ENCODE measurements at places on chromosomes 7 and 10. TPM values are rescaled to one million over a fixed set of nuclear protein-coding genes. Genes with fewer than 3 reads are reported as not detected.

Gene GSAP
- total RNA-seq = 14.9 TPM

Gene IDI2
- total RNA-seq = not detected

Gene DPP6
- 2.4 TPM for total RNA-seq

DNA sequence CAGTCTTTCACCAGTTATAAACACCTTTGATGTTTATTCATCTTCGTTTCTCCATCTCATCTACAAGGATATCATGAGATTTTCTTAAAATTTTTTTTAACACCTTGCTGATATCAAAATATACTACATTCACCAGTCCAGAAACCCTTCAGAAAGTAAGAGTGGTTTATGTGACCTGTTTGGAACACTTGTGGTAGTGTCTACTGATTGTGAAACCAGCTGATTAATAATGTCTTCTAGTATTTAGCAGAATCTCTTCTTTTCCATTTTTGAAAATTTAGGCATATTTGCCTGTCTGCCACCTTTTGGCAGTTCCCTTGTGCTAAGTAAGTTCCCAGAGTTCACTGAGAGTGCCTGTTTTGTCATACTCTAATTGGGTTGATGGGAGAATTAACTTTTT lies 18.5 kb downstream of the DLD start:
- no peak for DNase-seq

DNA sequence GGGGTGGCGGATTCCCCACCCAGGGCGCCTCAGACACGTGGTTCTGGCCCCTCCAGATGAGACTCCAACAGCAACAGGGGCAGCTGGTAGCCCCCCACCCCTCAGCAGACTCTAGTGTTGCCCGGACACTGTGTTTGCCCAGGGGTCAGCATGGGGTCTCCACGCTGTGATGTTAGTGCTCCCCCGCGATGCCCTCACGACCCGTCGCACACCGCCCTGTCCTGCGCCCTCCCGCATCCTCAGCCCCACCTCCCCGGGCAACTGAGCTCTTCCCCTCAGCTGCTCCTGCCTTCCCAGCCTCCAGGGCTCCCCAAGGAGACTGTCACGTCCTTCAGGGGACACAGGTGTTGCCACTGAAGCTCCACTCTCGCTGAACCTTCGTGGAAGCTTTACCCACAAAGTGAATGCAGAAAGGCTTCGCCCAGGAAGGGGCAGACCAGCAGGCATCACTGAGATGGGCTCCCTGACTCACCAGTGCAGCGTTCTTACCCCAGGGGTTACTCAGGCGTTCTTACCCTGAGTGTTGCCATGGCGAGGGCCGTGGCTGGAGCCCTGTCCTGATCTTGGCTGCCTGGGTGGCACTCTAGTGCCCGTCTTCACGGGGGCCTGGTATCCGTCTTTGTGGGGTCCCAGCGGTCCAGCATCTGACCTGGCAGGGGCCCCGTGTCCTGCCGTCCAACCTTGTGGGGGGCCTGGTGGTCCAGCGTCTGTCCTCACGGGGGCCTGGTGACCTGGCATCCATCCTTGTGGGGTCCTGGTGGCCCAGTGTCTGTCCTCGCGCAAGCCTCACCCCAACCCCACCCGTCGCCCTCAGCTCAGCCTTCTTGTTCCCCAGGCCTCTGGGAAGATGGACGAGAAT lies 14.6 kb downstream of the DPYSL4 start:
- no peak for DNase-seq

DNA sequence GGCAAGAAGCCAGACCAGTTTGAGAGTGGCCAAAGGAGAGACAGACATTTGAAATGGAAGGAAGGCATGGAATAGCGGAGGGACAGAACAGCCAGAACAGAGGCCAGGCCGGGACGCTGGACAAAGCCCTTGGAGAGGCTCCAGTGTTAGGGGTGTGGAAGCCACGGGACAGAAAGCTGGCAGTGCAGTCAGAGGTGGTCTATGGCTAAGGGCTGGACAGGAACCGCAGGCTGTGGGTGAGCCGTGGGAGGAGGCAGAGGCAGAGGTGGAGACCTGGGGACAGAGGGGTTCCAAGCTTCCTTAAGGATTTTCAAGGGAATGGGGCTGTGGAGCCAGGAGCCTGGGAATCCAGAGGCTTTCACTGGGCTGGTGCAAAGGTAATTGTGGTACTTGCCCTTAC lies 301.1 kb downstream of the GFRA1 start:
- DNase-seq = no peak

GRCh38 chr10:15333909-15334649 lies 37.0 kb downstream of the FAM171A1 start:
- no peak for DNase-seq

- no peak for DNase-seq
These were observed 279.1 kb downstream of the CCSER2 start for GRCh38 chr10:84607523-84607922.

DNA sequence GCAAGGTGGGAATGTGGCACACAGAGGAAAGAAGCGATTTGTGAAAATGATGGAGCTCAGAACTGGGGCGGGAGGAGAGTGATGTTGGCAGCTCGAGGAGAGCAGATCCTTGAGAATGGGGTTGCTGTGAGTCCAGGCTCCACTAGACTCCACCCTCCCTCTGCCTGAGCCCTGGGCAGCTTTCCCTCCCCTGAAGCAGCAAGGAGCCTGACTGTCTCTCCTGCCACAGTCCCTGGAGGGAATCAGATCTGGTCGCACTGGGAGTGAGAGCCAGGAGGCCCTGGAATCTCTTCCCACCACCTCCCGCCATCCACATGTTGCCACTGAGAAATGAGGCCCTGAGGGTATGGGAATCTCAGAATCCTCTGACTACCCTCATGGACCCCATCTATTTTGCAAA lies 362.7 kb downstream of the PLXNA4 start:
- DNase-seq = no peak

DNA sequence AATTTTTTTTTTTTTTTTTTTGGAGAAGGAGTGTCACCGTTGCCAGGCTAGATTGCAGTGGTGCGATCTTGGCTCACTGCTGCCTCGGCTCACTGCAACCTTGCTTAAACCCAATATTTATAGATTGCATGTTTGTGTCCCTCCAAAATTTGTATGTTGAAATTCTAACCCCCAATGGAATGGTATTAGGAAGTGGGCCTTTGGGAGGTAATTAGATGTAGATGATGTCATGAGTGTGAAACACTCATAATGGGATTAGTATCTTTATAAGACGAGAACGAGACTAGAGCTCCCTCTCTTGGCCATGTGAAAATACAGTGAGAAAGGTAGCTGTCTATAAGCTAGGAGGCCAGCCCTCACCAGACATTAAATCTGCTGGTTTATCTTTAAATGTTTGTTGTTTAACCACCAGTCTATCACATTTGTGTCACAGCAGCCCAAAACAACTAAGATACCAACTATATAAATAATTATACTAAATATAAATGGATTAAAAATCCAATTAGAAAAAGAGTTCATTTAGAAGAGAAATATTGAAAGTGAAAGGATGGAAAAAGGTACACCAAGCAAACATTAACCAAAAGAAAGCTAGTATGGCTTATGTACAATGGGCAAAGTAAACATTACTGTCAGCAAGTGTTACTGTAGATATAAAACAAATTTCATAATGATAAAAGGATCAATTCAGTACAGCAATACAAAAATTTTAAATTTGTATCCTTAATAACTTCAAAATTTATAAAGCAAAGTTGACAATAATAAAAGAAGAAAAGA lies 9.3 kb downstream of the TCAF1 start:
- DNase-seq = no peak

- DNase-seq = no peak
These were observed 27.4 kb upstream of the ATRNL1 start for GRCh38 chr10:115065801-115066200.

GRCh38 chr10:132837905-132838304 lies 52.0 kb upstream of the NKX6-2 start:
- DNase-seq = no peak

DNA sequence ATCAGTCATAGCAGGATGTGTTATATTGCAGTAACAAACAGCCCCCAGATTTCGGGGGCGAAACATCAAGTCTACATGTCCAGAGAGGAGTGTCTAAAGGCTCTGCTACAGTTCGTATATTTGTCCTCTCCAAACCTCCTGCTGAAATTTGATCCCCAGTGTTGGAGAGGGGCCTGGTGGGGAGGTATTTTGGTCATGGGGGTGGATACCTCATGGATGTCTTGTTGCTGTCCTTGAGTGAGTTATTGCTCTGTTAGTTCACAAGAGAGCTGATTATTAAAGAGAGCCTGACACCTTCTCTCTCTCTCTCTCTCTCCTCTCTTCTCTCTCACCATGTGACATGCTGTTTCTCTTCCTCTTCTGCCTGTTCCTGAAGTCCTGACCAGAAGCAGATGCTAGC lies 343.7 kb downstream of the TCERG1L start:
- DNase-seq = no peak

GRCh38 chr10:27716521-27716920 lies 29.1 kb downstream of the MKX start:
- no peak for DNase-seq

GRCh38 chr7:94364816-94365215 lies 29.9 kb upstream of the COL1A2 start:
- no peak for DNase-seq

- DNase-seq = no peak
These were observed 680.8 kb downstream of the PHTF2 start for GRCh38 chr7:78479348-78479747.

All from urinary bladder (tissue), 4 donors.